ENCODE measurements at places on chromosomes 3 and 15.

DNA sequence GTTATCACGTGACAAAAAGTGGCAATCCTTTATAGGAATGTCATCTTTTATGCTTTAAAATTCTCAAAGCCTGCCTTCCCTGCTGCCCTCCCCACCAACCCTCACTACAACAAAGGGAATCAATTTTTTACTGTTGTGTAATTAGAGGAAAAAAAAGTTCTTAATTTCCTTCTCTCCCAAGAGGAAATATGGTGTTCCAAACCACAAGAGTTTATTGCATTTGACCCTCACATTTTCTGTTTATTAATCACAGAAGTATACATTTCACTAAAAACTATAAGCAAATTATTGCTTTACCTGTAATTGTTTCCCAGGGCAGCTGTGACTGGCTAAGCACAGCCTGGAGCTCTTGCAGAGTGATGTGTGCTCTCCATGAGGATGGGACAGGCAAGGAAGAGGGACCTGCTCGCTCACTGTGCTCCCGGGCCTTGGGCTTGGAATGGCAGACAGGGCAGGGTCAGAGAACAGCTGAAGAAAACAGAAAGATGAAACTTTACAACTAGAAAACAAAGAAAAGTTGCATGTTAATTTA, 31.3 kb upstream of the ATP10A start:
- DNase-seq: no peak

GRCh38 chr3:147409143-147410115, at the start of gene ZIC1:
Gene ZIC1 (plus strand): TSS chr3:147409365. CDS start chr3:147410113, 748 bp downstream.
- DNase-seq: no peak

GRCh38 chr3:154137036-154137435, 15.8 kb downstream of the ARHGEF26 start:
- no peak for DNase-seq

DNA sequence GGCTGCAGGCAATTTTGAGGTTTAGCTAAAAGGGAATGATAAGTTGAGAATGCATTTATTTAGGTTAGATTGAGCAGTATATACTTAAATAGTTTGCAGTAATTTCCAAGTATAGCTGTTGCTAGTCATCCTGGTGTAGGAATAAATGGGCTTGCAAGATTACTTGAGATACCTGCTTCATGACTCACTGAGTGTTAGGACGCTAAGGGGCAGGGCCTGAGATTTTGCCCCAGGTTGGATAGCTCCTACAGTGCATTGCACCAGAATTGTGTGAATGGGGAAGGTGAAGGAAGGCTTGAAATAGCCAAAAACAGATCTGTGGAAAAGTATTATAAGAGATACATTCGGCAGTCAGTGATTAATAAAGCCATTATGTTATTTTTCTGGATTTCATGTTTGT, 72.8 kb downstream of the KCNH8 start:
- DNase-seq: no peak

- DNase-seq: no peak
Measured at GRCh38 chr3:55164876-55165275, 237.0 kb upstream of the LRTM1 start.

GRCh38 chr15:69854521-69855181, 243.1 kb downstream of the TLE3 start:
- DNase-seq: no peak

GRCh38 chr3:35635926-35636683, 3.2 kb upstream of the ARPP21 start:
- no peak for DNase-seq

GRCh38 chr3:45112939-45113338, 33.2 kb downstream of the CDCP1 start:
- DNase-seq: no peak

DNA sequence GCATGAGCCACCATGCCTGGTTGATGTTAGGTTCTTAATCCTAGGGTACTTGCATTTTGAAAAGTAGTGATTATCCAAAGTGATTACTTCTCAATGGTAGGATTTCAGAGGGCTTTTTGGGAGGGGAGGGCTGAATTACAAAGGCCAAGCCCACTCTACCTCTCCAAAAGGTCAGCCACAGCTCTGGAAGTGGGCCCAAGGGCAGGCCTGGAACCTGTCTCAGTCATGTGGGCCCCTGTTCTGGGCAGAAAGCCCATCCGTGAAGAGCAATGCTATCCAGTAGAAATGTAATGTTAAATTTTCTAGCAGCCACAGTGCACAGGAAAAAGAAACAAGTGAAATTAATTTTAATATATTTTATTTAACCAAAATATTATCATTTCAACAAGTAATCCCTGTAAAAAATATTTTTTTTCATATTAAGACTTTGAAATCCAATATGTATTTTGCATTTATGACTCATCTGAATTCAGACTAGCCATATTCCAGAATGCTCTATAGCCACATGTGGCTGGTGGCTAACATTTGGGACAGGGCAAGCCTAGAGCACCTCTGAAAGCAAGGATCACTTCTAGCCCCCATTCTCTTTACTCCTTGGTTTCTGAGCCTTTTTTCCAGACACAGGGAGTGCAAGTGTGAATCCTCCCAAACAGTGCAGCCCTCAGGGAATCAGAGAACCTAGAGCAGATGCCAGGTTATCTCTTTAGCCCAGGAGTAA, 16.8 kb downstream of the RFT1 start:
- no peak for DNase-seq

- DNase-seq: no peak
Measured at GRCh38 chr3:138303474-138303873, 26.2 kb downstream of the NME9 start.

GRCh38 chr15:78037779-78038305, 39.7 kb downstream of the TBC1D2B start:
- no peak for DNase-seq
